ENCODE measurements at places on chromosomes 7 and 10. TPM values are rescaled to one million over a fixed set of nuclear protein-coding genes. Genes with fewer than 3 reads are reported as not detected.

DNA sequence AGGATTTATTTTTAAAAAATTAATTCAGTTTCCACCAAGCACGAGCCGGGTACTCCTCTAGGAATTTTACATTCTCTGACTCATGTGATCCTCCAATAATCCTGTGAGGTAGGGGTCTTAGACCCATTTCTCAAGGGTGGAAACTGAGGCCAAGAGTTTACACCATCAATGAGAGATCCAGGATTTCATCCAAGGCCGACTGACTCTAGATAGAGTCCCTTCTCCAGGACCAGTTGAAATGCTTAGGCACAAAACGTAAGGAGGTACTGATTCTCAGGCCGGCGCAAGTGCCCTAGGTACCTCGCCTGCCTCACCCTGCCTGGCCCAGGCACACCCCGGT, 95.7 kb upstream of the DUSP5 start:
- DNase-seq, result no peak

IGFBP1 gene
- under 0.01 TPM for total RNA-seq

DNA sequence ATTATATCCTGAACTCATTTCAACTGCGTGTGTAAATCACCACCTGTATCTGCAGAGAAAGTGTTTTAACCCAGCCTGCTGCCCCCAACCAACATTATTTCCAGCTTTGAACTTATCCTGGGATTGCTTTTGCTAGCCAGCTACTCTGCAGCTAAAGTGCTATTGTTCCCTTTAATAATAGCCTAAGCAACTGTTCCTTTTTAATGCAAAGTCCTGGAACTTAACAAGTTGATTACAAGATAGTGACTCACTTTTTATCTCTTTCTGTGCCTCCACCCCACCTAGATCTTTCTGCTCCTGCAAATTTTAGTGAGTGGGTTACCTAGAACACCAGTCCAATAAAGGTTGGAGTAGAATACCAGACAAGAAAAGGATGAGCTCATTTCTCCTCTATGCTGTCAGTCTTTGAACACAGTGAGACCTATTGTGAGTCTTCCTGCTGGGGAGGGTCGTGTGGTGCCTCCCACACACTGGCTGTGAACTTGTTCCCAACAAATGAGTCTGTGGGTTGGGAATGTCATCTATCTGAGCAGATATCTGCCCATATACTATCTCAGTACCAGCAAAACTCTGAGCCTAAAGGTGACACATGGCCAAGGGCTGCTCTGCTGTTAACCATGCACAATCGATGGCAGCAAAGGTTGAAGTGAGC, 137.7 kb downstream of the FAM204A start:
- DNase-seq, result no peak

PPIF gene
- 19.5 TPM for total RNA-seq

GRCh38 chr10:125096371-125096770, 64.0 kb downstream of the CTBP2 start:
- DNase-seq, result peak; percentile 91

DNA sequence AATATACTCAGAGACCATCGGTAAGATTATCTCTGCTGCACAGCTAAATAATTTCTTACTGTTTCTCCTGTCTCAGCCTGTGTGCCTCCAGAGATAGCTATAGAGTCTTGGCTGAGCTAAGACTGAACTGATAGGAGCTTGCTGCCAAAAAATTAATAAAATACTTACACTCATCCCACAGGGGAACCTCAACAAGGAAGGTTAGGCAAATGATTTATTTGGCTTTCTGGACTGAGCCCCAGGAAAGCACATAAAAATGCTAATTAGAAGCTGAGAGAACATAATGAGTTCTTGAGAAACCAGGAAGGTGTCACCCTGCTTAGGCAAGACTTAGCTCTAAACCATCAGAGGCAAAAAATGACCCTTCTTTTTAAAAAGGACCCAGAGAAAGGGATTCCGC, 534.5 kb downstream of the TNS3 start:
- no peak for DNase-seq

All from bronchial epithelial cell (primary cell).